Glomerular endothelial cell (primary cell): ENCODE measurements at places on chromosomes 2 and 18.

- DNase-seq, result no peak
These were observed 506.2 kb upstream of the TMEFF2 start for GRCh38 chr2:192700934-192701333.

DNA sequence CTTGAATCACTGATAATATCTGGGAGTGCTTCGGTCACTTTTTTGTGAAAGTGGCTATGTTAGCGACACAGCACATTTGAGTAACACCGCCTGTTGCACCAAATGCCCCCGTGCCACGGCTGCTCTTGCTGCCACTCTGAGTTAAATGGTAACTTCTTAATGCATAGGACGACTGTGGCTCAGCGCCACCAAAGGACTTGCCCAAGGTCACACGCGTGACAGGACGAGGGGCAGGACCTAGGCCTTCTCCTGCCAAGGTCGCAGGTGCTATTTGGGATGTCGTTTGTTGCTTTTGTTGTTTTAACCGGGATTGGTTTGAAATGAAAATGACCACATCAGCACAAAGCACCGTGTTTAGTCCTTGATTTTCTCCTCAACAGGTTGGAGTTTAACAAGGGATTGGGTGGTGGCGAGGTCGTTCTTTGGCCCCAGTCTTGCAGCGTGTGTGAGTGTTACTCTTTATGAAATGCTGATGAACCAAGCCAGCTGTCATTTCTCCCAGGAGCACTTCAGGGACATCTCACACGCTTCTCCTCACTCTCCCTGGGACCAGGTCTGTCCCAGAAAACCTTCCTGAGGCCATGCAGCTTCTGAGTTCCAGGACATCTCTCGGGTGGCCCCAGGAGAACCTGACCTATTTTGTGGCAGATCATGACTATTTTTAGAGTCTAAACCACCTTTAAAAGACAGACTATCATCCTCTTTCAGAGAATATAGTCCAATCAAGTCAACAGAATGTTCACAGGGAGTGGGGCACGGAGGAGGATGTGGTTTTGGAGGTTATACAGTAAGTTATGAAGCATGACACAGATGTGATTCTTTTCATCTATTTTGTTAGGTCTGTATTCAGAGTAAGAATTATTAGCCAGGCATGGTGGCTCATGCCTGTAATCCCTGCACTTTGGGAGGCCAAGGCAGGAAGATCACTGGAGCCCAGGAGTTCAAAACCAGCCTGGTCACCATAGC lies 49.9 kb downstream of the MTCL1 start:
- no peak for DNase-seq

DNA sequence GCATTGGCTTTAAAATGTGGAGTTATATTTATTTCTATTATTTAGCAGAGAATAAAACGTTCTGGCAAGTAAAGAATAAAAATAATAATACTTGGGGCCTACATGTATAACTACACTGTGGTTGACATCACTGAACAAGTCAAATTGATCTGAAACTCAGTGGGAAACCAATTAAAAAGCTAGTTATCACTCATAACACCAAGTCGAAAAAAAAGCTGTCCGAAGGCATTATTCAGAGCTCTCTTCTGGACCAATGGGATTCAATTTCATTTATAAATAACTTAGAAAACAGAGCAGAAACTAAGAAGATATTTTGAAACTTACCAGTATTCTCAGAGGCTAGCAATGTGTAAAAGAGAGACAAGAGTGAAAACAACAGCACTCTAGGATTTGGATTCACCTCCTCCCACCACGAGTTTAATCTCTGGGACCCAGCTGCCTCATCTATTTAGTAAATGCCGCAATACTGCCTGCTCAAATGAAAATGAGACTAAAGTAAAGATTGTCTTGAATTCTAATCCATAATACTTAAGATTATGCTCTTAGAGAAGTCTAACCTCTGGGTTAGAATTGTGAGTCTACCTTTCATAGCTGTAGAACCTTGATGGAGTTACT lies 128.4 kb downstream of the NBAS start:
- no peak for DNase-seq

- DNase-seq, result no peak
These were observed 274.9 kb upstream of the TMEFF2 start for GRCh38 chr2:192469612-192470011.

- DNase-seq, result no peak
These were observed 14.0 kb downstream of the ANXA4 start for GRCh38 chr2:69755862-69756467.

DNA sequence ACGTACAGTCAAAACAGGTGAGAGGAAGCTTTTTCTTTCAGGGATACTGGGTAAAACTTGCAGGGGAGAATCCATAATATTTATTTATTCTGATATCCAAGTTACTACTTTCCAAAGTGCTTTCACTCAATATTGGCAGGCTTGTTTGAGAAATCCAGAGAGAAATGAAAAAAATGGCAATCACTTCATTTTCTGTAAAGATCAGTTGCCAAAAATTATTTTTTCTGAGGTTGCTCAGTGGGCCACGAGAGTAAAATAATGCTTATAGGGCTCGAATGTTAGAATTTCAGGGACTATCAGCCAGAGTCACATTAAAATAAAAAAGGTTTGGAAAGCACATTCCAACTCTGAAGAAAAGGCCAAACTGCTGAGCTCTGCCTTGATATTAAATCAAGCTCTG lies 324.6 kb upstream of the RND3 start:
- DNase-seq, result no peak

DNA sequence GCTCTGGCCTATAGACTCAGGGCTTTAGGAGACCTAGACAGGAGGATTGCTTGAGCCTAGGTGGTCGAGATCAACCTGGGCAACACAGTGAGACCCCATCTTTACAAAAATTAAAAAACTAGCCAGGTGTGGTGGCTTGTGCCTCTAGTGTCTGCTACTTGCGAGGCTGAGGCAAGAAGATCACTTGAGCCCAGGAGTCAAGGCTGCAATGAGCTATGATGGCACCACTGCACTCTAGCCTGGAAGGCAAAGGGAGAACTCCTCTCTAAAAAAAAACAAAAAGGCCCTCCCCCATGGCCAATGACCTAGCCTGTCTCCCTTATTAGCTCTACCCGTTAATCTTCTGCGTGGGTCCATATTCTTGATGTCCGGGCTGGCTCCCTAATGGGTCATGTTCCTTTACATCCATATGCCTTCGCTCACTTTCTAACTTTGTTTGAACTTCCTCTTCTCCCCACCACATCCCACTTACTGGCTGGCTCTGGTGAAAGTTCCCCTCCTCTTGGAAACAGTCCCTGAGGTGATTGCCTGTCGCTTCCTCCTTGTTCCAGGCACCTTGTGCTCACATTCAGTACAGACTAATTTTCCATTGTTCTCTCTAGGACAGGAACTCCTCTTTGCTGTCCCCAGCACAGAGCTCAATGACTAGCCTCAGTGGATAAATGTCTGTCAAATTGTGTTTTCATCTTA lies 103.0 kb downstream of the AFF3 start:
- no peak for DNase-seq

DNA sequence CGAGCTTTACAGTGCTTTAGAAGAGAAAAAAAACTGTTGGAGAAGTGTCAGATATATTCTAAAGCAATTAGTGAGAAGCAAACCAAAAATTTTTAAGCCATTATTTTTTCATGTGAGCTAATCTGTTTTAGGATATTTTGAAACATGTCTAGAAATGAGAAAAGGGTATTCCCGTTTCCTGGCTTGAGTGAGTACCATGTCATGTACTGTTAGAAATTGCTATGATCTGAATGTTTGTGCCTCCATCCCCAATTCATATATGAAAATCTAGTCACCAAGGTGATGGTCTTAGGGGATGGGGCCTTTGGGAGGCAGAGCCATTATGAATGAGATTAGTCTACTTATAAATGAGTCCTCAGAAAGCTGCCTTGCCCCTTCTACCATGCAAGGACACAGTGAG lies 493.3 kb upstream of the GCFC2 start:
- no peak for DNase-seq

GRCh38 chr2:100988630-100989417 lies 13.3 kb upstream of the RPL31 start:
- DNase-seq, result no peak

GRCh38 chr2:224479826-224480225 lies 77.9 kb upstream of the FAM124B start:
- no peak for DNase-seq

GRCh38 chr2:127658641-127659407 lies 12.9 kb downstream of the GPR17 start:
- no peak for DNase-seq

- DNase-seq, result peak; percentile 61
These were observed 63.7 kb upstream of the ITGA4 start for GRCh38 chr2:181393472-181393871.

- no peak for DNase-seq
These were observed 8.8 kb downstream of the NFATC1 start for GRCh38 chr18:79404567-79404910.

GRCh38 chr2:134218930-134219658 lies 34.8 kb upstream of the MGAT5 start:
- DNase-seq, result no peak

GRCh38 chr2:231612456-231613330 lies 20.0 kb downstream of the TEX44 start:
- DNase-seq, result peak; percentile 69

GRCh38 chr2:204790076-204790475 lies 244.8 kb downstream of the PARD3B start:
- DNase-seq, result no peak

DNA sequence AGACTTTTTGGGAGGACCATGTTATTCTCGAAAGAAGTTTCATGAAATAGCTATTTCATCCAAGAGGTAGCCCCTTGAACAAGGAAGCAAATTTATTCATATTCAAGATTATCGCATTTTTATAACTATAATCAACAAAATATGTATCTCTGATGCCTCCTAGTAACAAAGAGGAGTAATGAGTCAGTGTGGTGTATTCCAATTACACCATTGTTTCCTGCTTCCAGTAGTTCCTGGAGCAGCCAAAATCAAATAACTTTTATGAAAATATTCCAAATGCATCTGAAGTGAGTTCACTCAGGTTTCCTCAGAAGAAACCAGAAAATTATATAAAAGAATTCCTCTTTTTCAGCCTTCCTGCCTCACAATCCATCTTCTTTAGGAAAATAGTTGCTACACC lies 43.0 kb downstream of the ANKRD36B start:
- DNase-seq, result no peak

DNA sequence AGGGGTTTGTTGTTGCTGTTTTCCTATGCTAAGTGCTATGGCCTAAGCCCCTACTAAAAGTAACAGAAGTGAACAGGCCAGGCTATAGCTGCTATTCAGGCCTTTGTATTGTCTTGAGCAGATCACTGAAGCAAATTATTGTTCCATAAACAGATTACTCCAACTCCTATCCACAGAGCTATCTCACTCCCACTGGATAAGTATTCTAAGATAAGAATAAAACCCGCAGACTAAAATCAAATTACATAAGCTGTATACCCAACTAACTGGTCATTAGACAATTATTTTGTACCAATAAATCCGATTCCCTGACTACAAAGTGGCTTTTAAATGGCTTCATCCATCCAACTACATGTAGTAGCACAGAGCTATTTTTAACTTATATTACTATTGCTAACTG lies 74.3 kb downstream of the THADA start:
- no peak for DNase-seq

DNA sequence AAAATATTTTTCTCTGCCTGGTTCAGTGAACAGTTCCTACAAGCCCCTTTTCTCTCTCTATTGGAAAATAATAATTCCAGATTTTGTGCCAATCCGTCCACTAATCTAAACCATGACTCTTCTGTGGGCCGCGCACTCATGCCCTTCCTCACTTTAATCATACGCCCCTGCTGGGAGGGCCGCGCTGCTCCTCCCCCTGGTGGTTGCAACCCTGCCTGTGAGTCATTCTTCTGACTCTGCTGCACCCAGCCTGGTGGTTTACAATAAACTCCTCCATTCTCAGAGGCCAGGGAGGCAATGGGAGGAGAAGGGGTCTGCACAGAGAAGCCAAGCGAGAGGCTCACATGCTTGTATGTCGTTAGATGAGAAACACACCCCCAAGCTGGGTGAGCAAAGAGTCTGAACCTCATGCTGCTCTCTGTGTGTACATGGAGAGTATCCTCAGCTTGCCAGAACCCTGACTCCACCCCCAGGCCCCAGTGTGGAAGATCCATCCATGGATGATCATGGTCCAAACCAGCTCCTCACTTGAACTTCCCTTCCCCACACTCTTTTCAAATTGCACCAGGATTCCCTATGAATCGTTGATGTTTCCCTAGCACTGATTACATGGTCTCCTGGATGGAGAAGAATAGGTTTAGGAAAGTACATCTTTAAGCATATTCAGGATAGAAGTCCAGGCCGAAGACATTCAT lies 228.9 kb downstream of the ANKRD30B start:
- no peak for DNase-seq
